ENCODE measurements at places on chromosomes 7 and 10.

DNA sequence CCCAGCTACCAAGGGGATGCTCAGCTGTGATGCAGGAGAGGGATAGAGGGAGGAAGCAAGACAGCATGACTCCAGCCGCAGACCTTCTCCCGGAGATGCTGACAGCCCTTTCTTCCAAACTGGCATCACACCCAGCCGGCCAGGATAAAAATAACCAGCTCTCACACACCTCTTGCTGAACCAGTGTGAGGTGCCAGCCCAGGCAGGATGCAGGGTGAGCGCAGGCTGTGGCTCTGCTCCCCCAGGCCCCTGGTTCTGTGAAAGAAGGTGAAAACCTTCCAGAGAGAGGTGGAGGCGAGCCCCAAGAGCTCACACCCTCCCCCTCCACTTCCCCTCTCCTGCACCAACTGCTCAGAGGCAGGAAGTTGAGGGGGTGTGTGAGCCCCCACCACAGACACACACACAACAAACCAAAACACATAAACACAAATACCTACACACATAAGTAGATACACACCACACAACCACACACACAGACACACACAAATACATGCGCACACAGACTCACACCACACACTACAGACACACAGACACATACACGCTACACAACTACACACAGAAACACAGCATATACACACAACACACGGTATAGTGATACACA lies 4.0 kb downstream of the GPR15LG start:
- no peaks in the 10 kb centered on the region for H3K36me3 ChIP-seq
- H3K4me1 ChIP-seq = peaks cover 6% of the 10 kb centered on the region
- no peak overlapping the region for H3K27ac ChIP-seq
- DNase-seq = peak; percentile 80

DNA sequence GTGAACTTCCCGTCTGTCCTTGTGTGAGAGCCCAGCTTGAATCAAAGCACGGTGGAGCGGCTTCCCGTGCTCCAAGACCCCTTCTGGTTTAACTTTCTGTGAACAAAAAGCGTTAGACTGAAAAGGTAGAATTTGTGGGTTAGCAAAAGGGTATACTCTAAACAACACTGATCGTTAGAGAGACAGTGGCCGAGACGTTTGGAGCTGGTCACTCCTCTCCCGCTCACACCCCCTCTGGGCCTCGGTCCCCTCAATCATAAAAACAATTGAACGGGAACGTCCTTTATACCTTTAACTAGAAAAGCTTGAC lies 502 bp downstream of the PRKRIP1 start:
- peak overlapping the region; percentile 86 for H3K27ac ChIP-seq
- DNase-seq = no peak
- peaks cover 20% of the 10 kb centered on the region for H3K36me3 ChIP-seq
- peaks cover 26% of the 10 kb centered on the region for H3K4me1 ChIP-seq

GRCh38 chr10:120394446-120394845 lies 62.6 kb upstream of the PLPP4 start:
- H3K36me3 ChIP-seq = no peaks in the 10 kb centered on the region
- H3K4me3 ChIP-seq = no peak overlapping the region
- no peak overlapping the region for H3K27ac ChIP-seq

DNA sequence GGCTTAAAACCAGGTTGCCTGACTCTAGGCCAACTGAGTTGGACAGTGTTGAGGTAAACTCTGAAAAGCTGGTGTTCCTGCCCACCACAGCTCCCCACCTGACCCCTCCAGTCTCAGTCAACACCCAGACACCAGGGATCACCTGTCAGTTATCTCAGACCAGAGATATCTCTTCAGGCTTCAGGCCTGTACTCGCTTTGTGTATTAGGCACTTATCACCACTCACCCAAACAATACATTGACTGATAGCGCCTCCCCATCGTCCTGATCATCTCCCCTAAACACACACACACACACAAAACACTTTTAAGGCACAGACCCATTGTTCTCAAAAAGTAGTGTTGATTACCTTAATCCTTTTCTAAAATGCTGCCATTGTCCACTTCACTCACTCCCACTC lies 111.5 kb downstream of the PLCE1 start:
- no peak overlapping the region for H3K4me3 ChIP-seq
- DNase-seq = no peak
- H3K4me1 ChIP-seq = no peaks in the 10 kb centered on the region
- H3K27me3 ChIP-seq = peaks cover 4% of the 10 kb centered on the region
- H3K27ac ChIP-seq = no peak overlapping the region

GRCh38 chr10:79242620-79243152 lies 104.6 kb upstream of the PPIF start:
- H3K27me3 ChIP-seq = peaks cover 6% of the 10 kb centered on the region
- H3K4me1 ChIP-seq = peaks cover 63% of the 10 kb centered on the region
- H3K4me3 ChIP-seq = peak overlapping the region; percentile 73
- H3K27ac ChIP-seq = peak overlapping the region; percentile 60
- DNase-seq = peak; percentile 76
- H3K36me3 ChIP-seq = peaks cover 10% of the 10 kb centered on the region

Data from activated naive CD4-positive, alpha-beta T cell treated with anti-CD3 and anti-CD28 coated beads, Interleukin-2, amount 10 ng/mL, durations not matched to agents 7 days and 5 days (primary cell).